Left kidney (tissue), 8 donors: ENCODE measurements at places on chromosomes 4 and X. TPM values are rescaled to one million over a fixed set of nuclear protein-coding genes. Genes with fewer than 3 reads are reported as not detected.

PF4V1 gene
- not detected for polyA plus RNA-seq

GRCh38 chrX:40953369-40953768 is 131.9 kb upstream of the USP9X start:
- no peak for DNase-seq

FAM184B gene
- 0.85 TPM for polyA plus RNA-seq

DNA sequence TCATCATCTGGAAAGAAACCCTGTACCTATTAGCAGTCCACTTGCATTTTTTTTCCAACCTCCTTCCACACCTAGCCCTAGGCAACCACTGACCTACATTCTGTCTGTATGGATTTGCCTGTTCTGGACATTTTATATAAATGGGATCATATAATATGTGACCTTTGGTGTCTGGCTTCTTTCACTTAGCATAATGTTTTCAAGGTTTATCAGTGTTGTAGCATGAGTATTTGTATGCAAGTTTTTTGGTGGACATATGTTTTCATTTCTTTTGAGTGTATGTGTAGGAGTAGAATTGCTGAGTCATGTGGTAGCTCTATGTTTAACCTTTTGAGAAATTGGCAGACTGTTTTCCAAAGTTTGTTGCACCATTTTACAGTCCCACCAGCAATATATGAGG is 198.6 kb downstream of the CEP135 start:
- no peak for DNase-seq

GRCh38 chrX:140710710-140711109 is 1.2 kb downstream of the LINC00632 start:
- no peak for DNase-seq
